ENCODE measurements at places on chromosomes 3 and 15. TPM values are rescaled to one million over a fixed set of nuclear protein-coding genes. Genes with fewer than 3 reads are reported as not detected.

CSTA gene
- not detected for total RNA-seq

RCCD1 gene
- total RNA-seq = 23.6 TPM

SLC22A14 gene
- not detected for total RNA-seq

GOLGA6L22 gene
- not detected for total RNA-seq

IQCF5 gene
- total RNA-seq = not detected

CHAC1 gene
- total RNA-seq = 45.8 TPM

PRSS50 gene
- not detected for total RNA-seq

CCR3 gene
- not detected for total RNA-seq

CGNL1 gene
- not detected for total RNA-seq

DNA sequence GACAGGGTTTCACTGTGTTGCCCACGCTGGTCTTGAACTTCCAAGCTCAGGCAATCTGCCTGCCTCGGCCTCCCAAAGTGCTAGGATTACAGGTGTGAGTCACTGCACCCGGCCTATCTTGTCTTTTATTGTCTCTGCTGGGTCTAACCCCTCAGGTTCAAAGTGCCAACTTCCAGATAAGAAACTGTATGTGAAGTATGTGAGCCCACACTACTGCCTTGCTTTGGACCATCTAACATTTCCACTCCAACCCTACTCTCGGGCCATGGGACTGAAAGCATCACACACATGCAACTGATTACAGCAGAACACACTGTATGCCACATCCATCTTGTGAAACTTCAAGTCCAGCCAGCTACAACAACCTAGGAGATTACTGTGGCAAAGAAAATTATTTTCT, 256.1 kb upstream of the VEPH1 start:
- H3K27ac ChIP-seq = no peak overlapping the region
- H3K36me3 ChIP-seq = no peaks in the 10 kb centered on the region

GRCh38 chr3:106013971-106014370, 145.2 kb upstream of the CBLB start:
- DNase-seq = no peak
- peaks cover 8% of the 10 kb centered on the region for H3K36me3 ChIP-seq
- no peak overlapping the region for H3K4me3 ChIP-seq
- no peak overlapping the region for H3K27ac ChIP-seq
- peaks cover 36% of the 10 kb centered on the region for H3K4me1 ChIP-seq
- no peaks in the 10 kb centered on the region for H3K27me3 ChIP-seq

GRCh38 chr15:99440029-99440428, 125.8 kb upstream of the MEF2A start:
- H3K4me1 ChIP-seq = peaks cover 79% of the 10 kb centered on the region
- H3K27ac ChIP-seq = no peak overlapping the region
- H3K36me3 ChIP-seq = no peaks in the 10 kb centered on the region
- no peak overlapping the region for H3K4me3 ChIP-seq

DNA sequence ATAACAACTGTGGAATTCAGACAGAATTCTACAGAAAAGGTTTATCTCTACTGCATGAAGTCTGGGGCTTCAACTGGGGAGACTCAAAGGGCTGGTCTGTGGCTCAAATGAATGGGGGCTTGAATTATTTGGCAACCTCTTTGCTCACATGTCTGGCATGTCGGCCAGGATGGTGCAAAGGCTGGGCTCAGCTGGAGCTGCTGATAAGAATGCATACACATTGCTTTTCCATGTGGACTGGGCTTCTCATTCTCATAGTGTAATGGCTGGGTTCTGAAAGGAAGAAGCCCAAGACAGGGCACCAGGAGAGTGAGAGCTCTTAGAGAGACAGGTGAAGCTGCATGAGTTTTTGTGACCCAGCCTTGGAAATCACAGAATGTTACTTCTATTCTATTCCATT, 194.3 kb upstream of the SGO1 start:
- no peaks in the 10 kb centered on the region for H3K27me3 ChIP-seq
- no peak overlapping the region for H3K27ac ChIP-seq
- peaks cover 2% of the 10 kb centered on the region for H3K36me3 ChIP-seq

DNA sequence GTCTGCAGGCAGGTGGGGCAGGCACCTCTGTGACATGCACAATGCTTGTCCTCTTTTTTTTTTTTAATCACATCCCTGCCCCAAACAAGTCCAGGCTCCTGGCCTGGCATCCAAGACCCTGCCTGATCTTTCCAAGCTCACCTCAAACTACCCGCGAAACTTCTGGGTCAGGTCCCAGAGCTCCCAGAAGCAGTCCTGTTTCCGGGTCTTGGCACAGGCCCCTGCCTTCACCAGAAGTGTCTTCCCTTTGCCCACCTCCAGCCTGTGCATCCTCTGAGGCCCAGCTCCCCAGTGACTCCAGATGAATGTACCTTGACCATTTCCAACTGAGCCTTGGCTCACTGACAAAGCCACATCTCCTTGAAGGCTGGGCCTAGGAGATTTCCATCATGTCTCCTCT, 23.0 kb downstream of the PLA2G4E start:
- no peaks in the 10 kb centered on the region for H3K36me3 ChIP-seq
- H3K27ac ChIP-seq = no peak overlapping the region
- no peak overlapping the region for H3K4me3 ChIP-seq
- H3K4me1 ChIP-seq = no peaks in the 10 kb centered on the region
- no peak for DNase-seq

DNA sequence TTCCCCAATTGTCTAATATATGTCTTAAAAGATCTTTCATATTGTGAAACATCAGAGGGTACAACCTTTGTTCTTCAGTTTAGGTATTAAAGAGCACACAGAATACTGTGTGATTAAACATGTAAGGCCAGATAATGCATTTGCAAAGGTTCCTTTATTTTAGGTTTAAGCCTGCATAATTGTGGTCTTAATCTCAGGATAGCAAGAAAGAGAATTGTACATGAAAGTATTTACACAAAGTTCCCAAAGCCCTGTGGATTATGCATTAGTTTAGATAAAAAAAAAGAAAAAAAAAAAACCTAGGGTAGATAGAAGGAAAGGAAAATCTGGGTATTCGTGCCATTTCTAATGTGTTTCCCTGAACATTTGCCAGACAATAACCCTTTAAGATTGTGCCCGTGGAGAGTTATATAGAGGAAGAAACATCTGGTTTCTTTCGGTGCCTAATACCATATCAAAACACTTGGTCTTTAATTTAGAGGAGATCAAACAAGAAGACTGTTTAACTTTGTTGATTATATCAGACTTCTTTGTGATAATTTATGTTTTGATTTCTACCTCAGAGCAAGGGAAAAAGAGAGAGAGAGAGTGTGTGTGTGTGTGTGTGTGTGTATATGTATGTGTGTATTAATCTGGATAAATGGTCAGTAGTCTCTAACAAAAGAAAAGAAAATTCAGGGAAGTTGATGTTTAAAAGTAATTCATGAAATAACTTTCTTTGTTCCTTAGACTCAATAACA, 139.6 kb upstream of the CGNL1 start:
- no peaks in the 10 kb centered on the region for H3K27me3 ChIP-seq
- no peaks in the 10 kb centered on the region for H3K4me1 ChIP-seq
- H3K27ac ChIP-seq = no peak overlapping the region
- H3K4me3 ChIP-seq = no peak overlapping the region
- H3K36me3 ChIP-seq = peaks cover 24% of the 10 kb centered on the region

DNA sequence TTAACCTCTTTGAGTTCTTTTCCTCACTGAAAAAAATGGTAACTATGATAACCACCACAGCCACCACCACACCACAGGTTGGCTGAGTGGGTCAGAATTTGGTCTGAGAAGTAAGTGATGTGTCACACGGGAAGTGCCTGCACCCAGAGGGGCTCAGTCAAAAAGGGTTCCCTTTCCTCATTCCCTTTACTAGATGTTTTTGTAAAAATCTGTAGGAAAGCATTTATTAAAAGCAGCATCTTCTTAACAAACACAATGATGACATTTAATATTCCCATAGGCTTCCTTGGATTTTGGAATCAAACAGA, 23.2 kb downstream of the CFAP92 start:
- peaks cover 4% of the 10 kb centered on the region for H3K4me1 ChIP-seq
- DNase-seq = no peak
- H3K27me3 ChIP-seq = no peaks in the 10 kb centered on the region
- no peaks in the 10 kb centered on the region for H3K36me3 ChIP-seq
- H3K27ac ChIP-seq = no peak overlapping the region

GRCh38 chr15:51405693-51406523, 64.5 kb downstream of the GLDN start:
- H3K27ac ChIP-seq = no peak overlapping the region
- H3K4me1 ChIP-seq = no peaks in the 10 kb centered on the region
- no peak for DNase-seq
- H3K27me3 ChIP-seq = peaks cover 39% of the 10 kb centered on the region
- no peak overlapping the region for H3K4me3 ChIP-seq

GRCh38 chr15:66019826-66020398, 150.6 kb downstream of the RAB11A start:
- H3K27me3 ChIP-seq = peaks cover 10% of the 10 kb centered on the region
- DNase-seq = no peak
- H3K36me3 ChIP-seq = no peaks in the 10 kb centered on the region
- H3K27ac ChIP-seq = no peak overlapping the region

GRCh38 chr3:132444383-132444782, 27.1 kb downstream of the DNAJC13 start:
- H3K4me3 ChIP-seq = no peak overlapping the region
- no peak for DNase-seq
- H3K4me1 ChIP-seq = peaks cover 9% of the 10 kb centered on the region
- no peaks in the 10 kb centered on the region for H3K27me3 ChIP-seq
- peaks cover 11% of the 10 kb centered on the region for H3K36me3 ChIP-seq
- no peak overlapping the region for H3K27ac ChIP-seq

GRCh38 chr15:67735896-67736295, 89.4 kb upstream of the SKOR1 start:
- DNase-seq = no peak
- H3K27me3 ChIP-seq = no peaks in the 10 kb centered on the region
- H3K36me3 ChIP-seq = peaks cover 4% of the 10 kb centered on the region
- peaks cover 23% of the 10 kb centered on the region for H3K4me1 ChIP-seq
- no peak overlapping the region for H3K4me3 ChIP-seq
- no peak overlapping the region for H3K27ac ChIP-seq

- H3K36me3 ChIP-seq = no peaks in the 10 kb centered on the region
- peak; percentile 20 for DNase-seq
These were observed 4.1 kb upstream of the AMOTL2 start for GRCh38 chr3:134378384-134378783.

DNA sequence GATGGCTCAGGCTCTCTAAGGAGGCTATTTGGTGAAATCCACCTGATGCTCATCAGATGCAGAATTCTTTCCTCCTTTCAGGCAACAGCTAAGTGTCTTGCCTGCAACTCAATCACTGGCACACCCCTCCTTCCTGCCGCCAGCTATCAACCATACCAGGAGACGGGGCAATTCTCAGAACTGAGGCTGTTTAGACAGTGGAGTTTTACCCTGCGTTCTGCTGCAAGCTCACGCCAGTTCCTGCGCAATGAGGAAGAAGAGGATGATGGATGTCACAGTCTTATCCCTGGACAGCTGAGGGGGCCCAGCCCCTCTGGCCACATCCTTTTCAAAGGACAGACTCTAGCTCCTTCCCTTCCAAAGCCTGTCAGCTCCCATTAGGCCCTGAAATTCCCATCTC, 7.0 kb upstream of the MANF start:
- no peak overlapping the region for H3K4me3 ChIP-seq
- H3K27me3 ChIP-seq = no peaks in the 10 kb centered on the region
- H3K4me1 ChIP-seq = peaks cover 13% of the 10 kb centered on the region
- no peak overlapping the region for H3K27ac ChIP-seq
- H3K36me3 ChIP-seq = no peaks in the 10 kb centered on the region
- DNase-seq = no peak

DNA sequence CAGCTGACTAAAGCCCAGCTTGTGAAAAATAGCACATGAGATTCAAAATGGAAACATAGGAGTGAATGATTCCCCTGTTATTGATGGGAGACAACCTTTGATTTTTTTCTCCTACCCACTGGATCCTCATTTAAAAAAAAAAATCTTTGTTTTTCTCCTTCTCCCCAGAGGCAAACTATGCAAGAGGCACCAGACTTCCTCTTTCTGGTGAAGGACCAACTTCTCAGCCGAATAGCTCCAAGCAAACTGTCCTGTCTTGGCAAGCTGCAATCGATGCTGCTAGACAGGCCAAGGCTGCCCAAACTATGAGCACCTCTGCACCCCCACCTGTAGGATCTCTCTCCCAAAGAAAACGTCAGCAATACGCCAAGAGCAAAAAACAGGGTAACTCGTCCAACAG, 2.6 kb downstream of the CACNA1D start:
- peaks cover 5% of the 10 kb centered on the region for H3K4me1 ChIP-seq
- H3K27ac ChIP-seq = no peak overlapping the region
- DNase-seq = no peak
- peaks cover 65% of the 10 kb centered on the region for H3K27me3 ChIP-seq
- no peak overlapping the region for H3K4me3 ChIP-seq

GRCh38 chr15:70503073-70503745, 260.1 kb downstream of the UACA start:
- peaks cover 52% of the 10 kb centered on the region for H3K4me1 ChIP-seq
- DNase-seq = no peak
- no peak overlapping the region for H3K4me3 ChIP-seq
- H3K27me3 ChIP-seq = peaks cover 3% of the 10 kb centered on the region

DNA sequence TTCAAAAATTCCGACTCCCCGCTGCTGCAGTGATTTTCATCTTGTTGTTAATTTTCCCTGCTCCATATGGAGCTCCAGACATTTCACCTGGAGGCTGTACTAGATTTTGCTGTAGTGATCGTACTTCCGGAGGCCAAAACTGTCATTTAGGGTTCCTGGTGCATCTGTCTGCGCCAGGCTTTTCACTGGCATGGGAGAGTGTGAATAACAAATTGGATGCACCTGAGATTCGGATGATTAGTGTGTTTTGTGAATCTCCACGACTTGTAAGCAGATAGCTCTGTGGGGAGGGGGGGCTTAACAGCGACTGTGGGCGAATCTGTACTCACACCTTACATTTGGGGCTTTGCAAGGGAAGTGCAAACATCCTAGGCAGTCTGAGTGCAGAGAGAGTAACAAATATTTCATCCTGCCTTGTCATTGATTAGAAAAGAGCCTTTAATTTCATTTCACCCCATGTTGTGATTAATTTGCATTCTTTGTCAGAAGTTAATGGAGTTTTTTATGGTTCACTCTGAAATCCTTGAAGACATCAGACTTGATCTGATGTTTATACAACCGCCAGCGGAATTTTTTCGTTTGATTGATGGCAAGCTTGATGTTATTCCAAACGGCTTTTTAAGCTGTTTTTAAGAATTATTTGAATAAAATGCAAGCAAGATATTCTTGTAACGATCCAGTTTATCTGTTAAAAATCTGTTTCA, 92.5 kb upstream of the SKOR1 start:
- no peaks in the 10 kb centered on the region for H3K27me3 ChIP-seq
- no peak overlapping the region for H3K4me3 ChIP-seq
- H3K4me1 ChIP-seq = peaks cover 30% of the 10 kb centered on the region
- peaks cover 4% of the 10 kb centered on the region for H3K36me3 ChIP-seq
- H3K27ac ChIP-seq = no peak overlapping the region

Measured in activated naive CD8-positive, alpha-beta T cell treated with anti-CD3 and anti-CD28 coated beads for 36 hours (primary cell).